Activated CD8-positive, alpha-beta memory T cell treated with anti-CD3 and anti-CD28 coated beads for 4 hours (primary cell): ENCODE measurements at places on chromosomes 7 and 10.

GRCh38 chr7:84674236-84674913 lies 479.8 kb upstream of the SEMA3A start:
- no peak for DNase-seq

DNA sequence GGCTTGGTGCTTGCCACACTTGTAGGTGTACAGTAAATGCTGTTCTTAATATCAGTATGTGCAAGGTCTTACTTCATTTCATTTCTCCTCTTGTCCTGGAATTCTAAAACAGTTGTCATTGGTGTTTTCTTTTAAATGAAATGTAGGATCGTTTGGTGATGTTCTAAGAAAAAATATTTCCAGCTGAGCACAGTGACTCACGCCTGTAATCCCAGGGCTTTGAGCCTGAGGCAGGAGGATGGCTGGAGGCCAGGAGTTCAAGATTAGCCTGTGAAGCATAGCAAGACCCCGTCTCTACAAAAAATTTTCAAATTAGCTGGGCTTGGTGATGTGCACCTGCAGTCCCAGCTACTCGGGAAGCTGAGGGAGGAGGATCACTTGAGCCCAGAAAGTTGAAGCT lies 32.6 kb upstream of the ELN start:
- DNase-seq, result no peak

DNA sequence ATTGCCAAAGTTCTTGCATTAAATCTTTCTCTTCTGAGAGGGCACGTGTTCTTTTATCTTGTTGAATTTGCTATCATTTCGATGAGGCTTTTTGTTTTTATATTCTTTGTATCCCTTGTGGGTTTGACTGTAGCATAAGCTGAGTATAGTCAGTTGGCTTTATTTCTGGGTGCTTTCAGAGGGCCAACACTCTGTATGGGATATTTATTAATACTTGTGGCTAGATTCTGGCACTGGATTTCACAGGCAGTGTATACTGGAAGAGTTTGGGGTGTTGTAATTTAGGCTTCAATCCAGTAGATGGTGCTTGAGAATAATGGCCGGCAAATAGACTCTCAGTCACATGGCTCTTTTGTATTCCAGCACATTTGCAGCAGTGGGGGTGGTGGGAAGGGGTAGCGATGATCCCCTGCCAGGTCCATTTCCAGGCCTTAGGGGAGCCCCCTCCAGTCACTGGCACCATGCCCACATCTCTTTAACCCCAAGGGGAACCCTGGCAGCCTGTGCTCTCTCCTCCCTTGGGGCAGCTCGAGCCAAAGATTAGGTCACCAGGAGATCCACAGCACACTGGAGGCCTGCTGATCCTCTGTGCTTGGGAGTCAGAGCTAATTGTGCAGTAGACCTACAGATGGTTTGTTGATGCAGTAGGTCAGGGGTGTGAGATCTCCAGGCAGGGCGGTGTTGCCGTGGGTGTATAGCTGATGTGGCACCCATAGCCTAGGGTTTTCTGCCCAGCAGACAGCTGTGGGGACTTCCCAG lies 81.8 kb downstream of the PTPN20 start:
- no peak for DNase-seq

DNA sequence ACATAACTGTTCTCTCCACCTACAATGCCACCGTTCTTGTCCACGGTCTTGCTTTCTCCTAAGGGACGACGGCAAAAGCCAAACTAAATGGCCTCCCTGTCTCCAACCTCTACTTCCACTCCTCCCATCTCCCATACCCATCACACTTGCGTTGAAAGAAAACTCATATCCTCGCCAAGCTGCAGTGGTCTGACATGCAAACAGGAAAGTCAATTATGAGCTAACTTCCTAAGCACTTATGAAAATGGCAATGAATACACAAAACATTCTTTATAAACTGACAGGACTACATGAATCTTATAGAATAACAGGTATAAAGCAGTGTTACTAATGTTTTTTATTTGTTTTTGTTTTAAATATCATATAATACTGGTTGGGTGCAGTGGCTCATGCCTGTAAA lies 46.4 kb downstream of the TYW1B start:
- no peak for DNase-seq

DNA sequence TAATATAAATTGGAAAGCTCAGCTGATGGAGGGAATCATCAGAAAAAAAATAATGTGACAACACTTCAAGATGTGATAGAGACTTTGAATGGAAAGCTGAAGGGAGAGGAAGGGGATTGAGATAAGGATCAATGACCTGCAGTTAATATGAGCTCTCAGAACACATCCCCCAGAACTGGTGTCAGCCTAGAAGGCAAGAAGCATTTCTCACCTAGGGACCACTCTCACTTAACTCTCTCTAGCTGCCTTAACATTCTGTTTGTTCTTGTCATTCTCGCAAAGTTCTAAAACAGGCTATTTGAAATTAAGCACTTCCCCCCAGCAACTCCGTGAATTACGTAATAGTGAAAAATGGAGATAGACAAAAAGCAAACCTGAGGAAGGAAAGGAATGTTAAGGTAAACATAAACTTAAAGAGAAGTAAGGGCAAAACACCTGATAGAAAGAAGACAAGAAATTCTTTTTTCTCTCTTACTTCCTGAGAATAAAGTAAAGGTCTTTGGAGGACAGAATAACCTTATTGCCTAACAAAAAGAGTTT lies 1.2 kb upstream of the MPP7 start:
- no peak for DNase-seq

DNA sequence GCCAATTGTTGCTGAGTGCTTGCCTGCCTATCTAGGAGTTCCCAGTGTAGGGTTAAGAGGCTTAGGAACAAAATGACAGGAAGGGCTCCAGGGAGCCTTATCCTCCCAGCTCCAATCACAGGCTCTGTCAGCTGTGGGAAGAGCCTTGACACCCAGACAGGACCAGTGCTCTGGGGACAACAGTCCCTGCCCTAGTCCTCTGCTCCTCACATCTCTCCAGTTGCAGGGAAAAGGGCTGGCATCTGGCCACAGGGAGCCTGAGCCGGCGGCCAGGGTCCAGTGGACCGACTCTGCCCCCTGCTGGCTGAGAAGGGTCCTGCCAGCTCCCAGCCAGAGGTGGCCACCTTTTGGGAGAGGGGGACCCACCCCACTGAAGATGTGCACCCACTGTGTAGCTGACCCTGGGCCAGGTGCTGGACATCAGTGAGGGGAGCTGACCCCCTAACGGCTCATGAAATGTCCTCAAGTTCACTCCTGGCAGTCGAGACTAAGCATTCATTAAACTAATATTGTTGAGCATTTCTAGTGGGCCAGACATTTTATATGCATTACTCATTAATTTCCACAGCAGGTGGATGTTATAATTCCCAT lies 17.6 kb downstream of the DNAJB12 start:
- DNase-seq, result no peak

- no peak for DNase-seq
Observed at GRCh38 chr7:156496865-156497264, 143.7 kb upstream of the RNF32 start.

- no peak for DNase-seq
Observed at GRCh38 chr10:126179637-126180036, 208.6 kb downstream of the ADAM12 start.

- no peak for DNase-seq
Observed at GRCh38 chr10:88066876-88067275, 203.5 kb downstream of the PTEN start.

DNA sequence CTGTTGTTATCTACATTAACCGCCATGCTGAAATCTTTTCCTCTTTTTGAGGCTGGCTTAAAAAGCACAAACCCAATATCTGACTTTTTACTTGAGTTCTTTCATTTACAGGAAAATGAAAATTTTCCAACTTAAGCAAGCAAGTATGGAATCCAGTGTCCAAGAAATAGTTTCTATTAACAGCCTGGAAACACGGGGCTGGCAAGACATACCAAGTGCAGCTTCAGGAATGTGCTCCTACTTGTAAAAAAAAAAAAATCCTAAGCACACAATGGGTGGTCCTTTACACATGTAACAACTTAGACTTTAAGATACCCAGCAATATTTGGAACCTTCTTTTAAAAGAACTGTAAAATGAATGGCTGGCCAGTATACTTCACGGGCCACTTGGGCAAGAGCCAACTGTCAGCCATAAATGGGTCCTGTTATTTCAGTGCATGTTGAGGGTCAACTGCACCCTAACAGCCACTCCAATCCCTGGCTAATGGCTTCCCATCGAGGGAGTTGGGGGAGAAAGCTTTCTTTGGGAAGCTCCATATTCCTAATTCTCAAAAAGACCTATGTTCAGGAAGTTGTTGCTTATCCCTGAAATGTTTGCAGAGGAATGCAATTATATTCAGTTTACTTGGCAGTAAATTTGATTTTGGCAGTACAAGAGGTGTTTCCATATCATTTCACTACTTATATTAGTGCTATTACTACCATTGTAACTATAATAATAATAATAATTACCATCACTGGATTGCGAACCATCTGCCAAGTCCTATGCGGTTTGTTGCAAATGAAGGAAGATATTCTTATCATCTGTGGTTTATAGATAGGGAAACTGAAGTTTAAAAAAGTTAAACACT lies 236.4 kb upstream of the TMEM72 start:
- no peak for DNase-seq

DNA sequence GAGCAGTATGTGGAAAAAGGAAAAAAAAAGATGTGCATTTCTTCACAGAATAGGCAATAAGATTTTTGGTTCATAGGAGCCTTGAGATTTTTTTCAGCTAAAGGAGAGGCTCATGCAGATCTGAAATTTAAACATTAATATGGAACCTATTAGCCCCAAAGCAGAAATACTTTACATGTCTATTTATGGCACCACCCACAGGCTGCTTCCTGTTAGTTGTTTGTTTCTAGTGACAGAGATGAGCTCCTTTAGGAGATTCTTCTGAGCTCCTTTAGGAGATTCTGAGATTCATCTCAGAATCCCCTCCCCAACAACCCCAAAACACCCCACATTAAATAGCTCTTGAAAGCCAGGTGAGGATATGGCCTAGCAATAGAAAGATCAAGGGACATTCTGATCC lies 27.9 kb upstream of the HPS1 start:
- DNase-seq, result no peak

GRCh38 chr10:132304756-132305509 lies 2.8 kb downstream of the STK32C start:
- DNase-seq, result no peak

- no peak for DNase-seq
Observed at GRCh38 chr7:139958599-139959284, 104.0 kb downstream of the PARP12 start.

DNA sequence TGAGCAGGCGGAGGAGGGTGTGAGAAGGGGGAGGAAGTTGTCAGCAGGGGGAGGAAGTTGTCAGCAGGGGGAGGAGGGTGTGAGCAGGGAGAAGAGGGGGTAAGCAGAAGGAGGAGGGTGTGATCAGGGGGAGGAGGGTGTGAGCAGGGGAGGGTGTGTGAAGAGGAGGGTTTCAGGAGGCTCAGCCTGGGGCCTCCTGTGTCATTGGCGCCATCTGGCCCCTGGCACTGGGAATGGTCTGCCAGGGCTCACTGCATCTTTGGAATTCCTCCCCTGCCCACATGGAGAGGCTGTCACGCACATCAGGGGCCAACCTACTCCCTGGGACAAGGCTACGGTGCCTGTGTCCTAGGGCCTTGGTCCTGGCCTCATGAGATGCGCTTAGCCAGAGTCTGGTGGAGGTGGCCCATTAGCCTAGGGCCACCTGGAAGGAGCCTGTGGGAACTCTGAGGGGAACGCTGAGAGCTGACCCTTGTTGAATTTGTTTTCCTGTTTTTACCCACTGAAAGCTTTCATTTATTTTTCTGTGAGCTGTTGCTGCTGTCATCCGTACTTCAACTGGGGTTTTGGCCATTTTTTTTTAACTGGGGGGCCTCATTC lies 18.0 kb downstream of the CAMK2B start:
- DNase-seq, result no peak

DNA sequence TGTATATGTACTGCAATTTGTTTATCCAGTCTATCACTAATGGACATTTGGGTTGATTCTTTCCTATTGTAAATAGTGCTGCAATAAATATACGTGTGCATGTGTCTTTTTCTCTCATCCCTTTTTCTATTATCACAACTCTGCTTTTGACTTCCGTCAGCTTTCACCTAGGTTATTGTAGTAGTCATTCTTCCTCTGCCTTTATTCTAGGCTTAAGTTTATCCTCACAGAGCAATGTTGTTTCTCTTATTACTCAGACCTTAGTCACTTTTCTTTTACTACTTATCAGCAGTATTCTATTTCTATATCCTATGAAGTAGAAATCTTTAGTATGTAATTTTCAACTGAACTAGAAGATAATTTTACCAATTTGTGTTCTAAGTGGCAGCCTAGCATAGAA lies 175.3 kb upstream of the SEMA3E start:
- no peak for DNase-seq

DNA sequence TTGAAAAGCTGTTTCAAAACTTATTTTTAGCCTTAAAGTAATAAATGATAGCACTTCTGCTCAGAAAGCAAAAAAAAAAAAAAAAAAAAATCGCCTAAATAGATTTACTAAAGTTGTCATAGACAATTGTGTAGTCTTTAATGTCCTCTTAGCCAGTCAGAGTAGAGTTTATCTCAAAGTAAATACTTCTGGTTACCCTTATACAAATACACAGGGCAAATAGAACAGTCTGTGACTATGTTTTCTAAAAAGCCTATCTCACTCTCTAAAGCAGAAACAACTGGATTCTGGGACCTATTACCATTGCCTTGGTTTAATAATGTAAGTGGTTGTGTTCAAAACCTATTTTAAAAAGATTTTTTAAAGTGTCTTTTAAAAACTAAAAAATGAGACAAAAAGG lies 156.2 kb upstream of the THSD7A start:
- no peak for DNase-seq

- DNase-seq, result no peak
Observed at GRCh38 chr10:62742536-62743061, 61.9 kb upstream of the ADO start.

GRCh38 chr10:48970654-48971053 lies 31.0 kb upstream of the LRRC18 start:
- no peak for DNase-seq

DNA sequence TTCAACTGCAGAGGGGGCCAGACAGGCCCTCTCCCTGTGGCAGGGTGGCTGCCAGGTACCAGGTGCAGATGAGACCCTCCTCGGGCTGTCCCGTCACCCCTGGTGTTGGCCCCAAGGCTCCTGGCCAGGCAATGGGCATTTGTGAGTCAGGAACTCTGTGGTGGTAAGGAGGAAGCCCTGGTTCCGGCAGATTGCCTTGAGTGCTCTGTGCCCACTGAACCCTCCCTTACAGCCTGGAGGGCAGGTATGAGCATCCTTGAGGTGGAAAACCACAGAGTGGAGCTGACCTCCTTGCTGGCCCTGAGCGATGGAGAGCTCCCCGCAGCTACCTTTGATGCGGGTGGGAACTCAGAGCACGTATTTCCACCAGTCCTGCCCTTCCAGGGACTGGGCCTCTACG lies 2.0 kb downstream of the PAOX start:
- no peak for DNase-seq

DNA sequence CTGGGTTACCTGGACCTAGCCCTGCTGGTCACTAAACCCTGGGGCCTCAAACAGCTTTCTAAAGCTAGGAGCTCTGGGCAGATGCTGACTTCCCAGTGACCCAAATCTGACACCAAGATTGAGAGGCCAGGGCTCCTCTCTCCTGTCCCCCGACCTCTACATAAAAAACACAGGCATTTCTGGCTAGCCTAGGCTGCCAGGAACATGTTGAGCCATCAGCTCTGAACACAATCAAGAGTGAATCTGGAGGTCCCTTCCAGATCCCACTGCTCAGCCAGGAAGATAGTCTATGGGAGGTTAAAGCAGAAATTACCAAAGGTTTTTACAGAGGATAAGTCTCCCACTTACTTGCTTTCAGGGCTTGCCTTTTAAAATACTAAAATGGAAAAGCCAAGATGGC lies 22.1 kb upstream of the PDE1C start:
- no peak for DNase-seq

- no peak for DNase-seq
Observed at GRCh38 chr10:59852670-59853069, 53.7 kb downstream of the CCDC6 start.
